T-helper 22 cell (primary cell): ENCODE measurements at places on chromosomes 13 and 19.

GRCh38 chr19:38039966-38040365, 133.0 kb downstream of the SIPA1L3 start:
- DNase-seq, result no peak

- no peak for DNase-seq
These were observed 23.2 kb downstream of the C13orf46 start for GRCh38 chr13:113950451-113951245.

DNA sequence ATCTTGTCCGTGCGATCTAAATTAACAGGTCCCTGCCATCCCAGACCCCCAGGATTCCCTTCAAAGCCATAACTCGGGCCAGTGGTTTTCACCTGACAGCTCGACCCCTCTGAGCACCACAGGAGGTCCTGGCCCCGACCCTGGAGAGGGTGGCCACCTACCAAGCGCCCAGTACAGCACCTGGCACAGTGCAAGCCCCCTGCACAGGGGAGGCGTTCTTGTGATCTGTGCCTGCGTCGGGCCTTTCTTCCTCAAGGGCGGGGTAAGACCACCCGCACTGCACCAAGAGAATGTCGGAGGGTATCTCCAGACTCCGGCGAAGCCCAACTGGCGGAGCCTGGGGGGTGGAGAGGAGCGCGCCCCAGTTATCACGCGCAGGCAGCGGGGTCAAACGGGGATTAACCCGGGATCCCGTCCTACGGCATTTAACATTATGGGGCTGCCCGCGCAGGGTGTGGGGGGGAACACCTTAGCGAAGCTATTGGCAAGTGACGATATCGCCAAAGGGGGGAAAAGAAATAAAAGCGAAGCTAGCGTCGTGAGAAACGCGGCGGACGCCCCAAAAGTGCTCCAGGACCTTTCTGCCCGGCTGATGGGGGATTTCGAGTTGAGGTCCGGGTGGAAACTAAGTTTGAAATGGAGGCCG, 1.3 kb upstream of the HNRNPL start:
- peak; percentile 23 for DNase-seq

DNA sequence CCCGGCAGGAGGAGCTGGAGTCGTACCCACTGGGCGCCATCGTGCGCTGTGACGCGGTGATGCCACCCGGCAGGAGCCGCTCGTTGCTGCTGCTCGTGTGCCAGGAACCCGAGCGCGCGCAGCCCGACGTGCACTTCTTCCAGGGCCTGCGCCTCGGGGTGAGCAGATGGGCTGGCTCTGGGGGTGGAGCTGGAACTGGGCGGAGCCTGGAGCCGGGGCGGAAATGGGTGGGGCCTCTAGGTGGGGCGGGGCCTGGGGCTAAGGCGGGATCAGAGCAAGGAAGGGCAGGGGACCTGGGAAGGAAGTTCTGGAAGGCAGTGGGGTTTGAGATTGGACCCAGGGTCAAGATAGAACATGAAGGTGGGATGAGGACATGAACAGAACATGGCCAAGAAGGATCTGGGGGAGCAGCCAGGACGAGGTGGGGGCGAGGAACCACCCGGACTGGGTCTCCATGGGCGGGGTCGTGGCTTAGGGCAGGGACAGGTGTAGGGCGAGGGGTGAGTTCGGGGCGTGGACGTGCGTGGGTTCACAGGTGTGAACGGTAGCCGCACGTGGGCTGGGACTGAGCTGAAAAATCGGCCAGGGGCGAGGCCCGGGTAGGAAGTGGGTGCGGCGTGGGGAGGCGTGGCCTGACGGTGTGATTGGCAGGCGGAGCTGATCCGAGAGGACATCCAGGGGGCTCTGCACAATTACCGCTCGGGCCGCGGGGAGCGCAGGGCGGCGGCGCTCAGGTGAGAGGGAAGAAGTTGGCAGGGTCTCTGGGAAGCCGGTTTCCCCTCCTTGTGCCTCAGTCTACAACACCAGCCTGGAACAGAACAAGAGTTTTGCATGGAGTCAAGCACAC, 4.7 kb downstream of the EPS8L1 start:
- no peak for DNase-seq

DNA sequence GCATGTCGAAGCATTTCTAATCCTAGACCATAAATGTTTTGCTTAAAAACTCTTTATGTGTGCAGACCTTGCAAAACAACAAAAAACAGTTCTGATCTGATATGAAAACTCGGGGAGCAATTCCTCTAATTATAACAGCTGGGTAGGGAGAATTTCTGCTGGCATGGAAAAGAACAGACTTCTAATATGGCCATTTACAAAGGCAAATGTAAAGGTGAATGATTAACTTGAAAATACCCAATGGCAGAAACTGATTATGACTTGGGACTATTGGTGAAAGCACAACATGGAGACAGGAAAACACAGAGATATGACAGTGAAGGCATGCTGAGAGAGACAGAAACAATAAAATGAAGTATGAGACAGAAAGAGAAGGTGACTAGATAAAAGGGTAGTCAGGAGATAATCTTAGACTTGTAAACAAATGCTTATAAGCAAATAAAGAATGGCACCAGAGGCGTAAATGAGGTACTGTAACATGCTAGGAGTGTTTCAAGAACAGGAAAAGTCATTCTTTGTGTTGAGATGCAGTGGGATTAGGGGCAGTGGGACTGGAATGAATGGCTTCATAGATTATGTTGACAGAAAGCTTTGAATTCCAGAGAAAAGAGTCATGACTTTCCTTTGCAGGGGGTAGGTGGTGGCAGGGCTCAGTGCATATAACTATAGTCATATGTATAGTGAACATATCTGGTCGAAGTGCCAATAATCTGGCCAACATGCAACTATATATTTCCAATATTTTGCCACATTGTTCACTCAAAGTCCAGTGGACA, 393.0 kb downstream of the ITGBL1 start:
- no peak for DNase-seq

GRCh38 chr13:71115301-71115700, 751.7 kb downstream of the DACH1 start:
- no peak for DNase-seq

DNA sequence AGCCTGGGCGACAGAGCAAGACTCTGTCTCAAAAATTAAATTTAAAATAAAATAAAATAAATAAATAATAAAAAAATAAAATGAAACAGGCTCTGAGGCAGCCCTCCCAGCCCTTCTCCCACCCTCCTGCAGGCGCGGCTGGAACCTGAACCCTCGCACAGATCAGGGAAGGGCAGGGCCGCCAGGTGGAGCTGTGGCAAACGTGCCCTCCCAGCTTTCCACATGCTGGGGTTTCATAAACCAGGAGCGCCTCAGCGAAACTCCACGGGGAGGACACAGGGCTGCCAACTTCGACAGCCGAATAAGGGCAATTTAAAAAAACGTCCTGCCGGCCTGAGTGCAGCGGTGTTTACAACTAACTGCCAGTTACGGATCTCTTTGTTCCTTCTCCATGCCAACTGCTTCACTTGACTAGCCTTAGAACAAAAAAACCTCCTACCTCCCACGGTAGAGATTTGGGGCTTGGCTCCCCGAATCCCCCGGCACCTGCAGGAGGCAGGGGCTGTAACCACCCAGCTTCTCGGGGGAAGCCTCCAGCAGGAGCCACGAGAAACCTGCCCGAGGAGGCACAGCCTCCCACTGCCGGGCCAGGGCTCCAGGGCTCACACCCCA, 15.9 kb downstream of the ZNF787 start:
- no peak for DNase-seq

DNA sequence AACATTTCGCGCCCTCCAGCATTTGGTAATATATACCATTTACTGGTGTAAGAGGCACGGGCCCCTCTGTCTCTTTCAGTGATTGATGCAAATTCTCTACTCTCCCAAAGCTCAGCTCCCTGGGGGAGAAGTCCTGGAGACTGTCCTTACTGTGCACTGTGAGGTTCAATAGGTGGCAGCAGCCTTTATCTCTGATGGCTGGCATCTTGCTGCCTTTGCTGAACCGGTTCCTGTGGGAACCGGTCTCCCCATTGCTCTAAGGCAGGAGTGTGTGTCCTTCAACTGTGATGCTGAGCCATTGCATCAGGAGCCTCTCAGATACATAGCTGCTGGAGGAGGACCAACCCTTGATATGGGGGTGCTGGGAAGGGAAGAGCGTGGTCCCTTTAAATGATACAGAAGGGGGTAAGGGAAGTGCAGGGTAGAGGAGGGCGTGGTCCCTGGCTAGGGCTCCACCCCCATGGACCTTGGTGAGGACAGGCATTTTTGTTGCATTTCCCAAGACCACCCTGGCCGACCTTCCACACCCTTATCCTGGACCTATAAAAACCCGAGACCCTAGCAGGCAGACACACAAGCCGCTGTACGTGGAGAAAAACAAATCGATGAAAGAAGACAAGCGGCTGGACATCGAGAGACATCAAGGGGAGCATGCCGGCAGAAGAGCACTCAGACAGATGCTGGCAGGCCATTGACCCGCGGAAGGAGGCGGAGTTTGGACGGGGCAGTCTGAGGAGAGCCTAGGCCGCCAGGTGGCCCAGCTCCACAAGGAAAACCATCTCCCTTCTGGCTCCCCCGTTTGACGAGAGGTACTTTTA, 41.1 kb upstream of the GTF3A start:
- DNase-seq, result no peak

GRCh38 chr19:19554074-19555023, 16.3 kb downstream of the CILP2 start:
- no peak for DNase-seq

DNA sequence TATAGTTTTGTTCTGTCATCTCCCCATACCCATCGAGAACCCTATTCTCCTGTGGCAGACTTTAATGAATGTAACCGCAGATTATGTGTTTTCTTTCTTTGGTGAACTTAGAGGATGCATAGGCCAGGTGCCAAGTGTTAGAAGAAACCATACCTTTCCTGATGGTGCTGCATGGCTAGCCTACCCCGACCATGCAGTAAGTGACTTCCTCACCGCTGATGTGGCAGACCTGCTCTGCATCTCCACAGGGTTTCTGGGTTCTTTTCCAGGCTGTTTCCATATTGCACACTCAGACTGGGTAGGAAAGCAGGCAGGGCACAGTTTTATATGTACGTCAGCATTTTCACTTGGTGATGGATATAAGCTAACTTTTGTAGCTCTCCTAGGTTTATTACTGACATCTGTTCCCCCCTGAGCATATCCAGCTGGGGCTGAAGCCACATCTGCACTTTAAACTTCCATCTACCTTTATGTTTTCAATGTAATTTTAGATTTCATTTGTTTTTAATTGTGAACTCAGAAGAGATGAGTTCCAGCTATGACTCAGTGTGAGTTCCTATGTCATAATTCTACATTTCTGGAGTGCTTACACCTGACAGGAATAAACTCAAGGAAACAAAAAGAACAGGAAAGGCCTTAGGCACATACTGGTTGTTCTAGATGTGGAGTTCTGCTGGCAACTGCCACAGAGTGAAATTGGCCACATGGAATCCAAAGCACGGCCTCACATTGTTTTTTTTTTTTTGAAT, 42.3 kb downstream of the LRCH1 start:
- DNase-seq, result no peak

DNA sequence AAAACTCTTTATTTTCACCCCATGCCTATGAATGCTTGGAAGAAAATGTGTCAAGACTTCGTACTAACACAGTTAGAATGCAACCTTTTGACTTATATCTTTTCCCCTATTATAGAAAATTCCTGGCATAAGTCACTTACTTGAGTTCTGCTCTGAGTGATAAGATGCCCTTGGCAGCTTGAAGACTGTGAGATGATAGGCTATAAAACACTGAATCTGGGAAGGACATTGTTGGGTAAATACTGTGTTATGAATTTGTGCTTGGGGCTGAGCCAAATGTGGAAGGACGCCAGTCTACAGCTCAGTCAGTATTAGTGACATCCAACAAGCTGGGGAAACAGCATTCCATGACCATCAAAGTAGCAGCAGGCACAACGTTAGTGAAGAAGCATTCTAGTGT, 368.0 kb upstream of the SGCG start:
- no peak for DNase-seq

DNA sequence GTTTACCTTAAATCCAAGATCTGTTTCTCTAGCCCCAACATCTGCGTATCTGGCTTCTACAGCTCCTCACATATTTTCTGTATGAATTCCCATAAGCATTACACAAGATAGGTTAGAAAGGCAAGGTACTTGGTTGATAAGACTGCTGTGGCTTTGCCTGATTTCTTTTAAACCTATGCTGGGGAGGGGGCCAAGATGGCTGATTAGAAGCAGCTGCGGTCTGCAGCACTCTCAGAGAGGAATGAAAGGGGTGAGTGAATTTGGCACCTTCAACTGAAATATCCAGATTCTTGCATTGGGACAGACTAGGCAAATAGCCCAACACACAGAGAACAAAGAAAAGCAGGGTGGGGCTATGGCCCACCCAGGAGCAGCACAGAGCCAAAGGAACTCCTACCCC, 12.2 kb upstream of the DLEU7 start:
- no peak for DNase-seq

- no peak for DNase-seq
These were observed 45.4 kb upstream of the CALM3 start for GRCh38 chr19:46555628-46556280.

GRCh38 chr13:23488442-23488841, 54.9 kb upstream of the SACS start:
- DNase-seq, result no peak

DNA sequence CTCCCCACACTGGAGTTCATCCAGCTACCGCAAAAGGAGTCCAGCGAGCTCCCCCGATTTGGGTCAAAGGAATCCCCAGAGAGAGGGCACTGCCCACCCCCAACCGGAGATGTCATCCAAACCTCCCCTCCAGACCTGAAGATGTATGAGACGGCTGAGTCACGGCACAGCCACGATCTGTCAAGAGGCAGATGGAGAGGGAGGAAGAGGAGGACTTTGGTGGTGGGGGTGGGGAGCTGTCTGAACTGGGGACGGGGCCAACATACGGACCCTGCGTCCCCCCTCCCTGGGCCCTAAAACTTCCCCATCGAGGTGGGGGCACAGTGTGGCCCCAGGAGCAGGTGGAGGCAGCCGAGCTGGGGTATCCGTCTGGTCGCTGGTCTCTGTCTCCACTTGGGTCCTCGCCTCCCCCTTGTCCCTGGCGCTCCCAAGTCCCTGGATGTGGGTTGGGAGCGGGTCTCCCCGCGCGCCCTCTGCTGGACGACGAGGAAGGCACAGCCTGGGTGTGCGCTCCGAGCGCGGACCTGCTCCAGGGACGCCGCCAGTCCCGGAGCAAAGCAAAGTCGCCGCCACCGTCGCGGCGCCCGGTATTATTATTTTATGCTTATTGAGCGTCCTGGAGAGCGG, 3.8 kb downstream of the PDE4A start:
- DNase-seq, result peak; percentile 63

DNA sequence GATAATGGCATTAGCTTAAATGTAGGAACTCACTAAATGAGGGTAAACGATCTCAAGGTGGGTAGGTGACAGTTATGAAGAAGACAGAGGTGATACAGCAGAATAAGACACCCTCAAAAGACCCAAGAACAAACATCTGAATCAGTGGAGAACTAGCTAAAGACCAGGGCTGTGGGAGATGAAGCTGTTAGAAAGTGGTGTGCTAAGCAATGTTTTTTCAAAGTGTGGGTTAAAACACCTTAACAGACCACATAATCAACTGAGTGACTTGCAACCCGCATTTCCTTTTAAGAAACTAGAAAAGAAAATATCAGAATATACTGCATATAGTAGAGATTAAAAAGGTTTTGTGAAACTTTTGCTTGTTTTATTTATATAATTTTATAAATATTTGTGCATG, 70.0 kb downstream of the ZDHHC20 start:
- no peak for DNase-seq

- peak; percentile 33 for DNase-seq
These were observed 103.2 kb downstream of the GADD45B start for GRCh38 chr19:2578901-2579677.
